EH (cell line): ENCODE measurements at places on chromosomes 4 and X.

GRCh38 chr4:57159866-57160265, 49.7 kb upstream of the IGFBP7 start:
- peak; percentile 71 for DNase-seq

- DNase-seq: no peak
Observed at GRCh38 chrX:32514986-32515385, 696.4 kb downstream of the DMD start.

DNA sequence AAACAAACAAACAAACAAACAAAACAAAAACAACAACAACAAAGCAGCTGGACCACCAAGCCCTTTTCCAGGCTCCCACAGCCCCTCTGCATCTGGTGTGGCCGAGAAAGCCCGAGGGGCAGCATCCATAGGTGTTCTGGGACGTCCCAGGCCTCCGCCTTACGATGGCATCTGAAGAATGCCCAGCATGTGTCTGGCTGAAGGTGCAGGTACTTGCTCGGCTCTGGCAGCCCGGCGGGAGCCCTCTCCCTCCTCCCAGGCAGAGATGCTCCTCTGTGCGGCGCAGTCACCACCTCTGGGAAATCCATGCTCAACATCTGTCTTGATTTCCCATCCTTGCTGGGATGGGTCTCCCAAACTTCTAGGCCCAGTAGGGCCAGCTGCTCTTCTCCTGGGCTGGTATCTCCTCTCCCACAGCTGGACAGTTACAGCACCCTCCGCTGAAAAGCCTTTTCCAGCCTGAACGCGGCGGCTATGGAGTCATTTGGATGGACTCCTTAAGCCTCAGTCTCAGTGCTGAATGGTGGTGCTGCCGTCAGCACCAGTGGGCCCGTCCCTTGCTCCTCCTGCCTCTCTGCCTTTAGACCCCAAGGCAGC, 4.3 kb downstream of the PSAPL1 start:
- DNase-seq: no peak

DNA sequence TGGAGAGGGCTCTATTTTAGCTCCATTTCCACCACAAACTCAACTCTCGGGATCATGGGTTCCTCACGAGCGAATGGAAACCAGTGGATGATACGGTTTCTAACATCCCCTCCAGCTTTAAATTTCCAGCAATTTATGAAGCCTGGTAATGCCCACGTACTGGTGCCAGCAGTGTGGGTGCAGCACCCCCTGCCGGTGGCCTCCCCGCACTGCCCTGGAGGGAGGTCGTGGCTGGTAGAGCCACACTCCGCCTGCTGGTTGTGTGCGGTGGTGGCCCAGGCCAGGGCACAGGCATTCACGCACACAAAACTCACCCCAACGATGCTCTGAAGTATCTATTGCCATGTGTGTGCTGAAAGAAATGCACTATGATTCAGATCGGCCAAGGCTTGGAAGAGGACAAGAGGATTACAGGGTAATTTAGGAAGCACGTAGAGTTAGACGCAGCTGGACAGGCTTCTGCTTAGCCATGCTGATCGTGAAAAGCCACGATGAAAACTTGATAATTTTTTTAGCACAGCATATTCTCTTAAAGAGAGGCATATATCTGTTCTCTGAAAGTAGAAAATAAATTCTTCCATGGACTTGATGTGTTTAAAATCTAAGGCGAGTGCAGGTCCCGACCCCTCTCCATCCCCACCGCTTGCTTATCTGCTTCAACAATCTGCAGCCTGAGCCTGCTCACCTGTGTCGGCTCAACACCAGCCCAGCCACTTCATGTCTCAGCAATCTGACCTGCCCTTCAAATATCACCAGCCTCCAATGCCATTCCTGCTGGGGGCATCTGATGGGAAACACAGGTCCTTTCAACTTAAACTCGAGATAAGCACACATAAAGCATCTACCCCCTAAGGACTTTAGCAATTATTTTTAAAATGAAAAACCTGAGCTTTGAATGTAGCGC, 59.1 kb downstream of the SCD5 start:
- peak; percentile 51 for DNase-seq

DNA sequence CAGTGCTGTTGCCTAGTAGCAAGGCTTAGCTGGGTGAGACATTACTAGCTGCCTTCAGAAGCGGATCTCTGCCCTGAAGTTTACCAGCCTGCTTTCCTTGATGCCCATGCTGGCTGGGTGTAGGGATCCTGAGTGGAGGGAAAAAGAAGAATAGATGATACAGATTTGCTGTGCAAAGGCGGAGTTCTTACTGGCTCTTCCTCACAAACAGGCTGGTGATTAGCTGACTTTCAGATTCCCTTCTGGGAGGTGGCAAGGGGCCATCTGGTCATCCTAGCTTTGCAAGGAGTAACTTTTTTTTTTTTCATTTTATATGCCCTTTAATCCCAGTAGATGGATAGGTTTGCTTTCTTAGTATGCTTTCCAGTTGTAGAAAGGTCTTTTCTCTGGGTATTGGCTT, 44.8 kb downstream of the SMARCA5 start:
- DNase-seq: no peak

DNA sequence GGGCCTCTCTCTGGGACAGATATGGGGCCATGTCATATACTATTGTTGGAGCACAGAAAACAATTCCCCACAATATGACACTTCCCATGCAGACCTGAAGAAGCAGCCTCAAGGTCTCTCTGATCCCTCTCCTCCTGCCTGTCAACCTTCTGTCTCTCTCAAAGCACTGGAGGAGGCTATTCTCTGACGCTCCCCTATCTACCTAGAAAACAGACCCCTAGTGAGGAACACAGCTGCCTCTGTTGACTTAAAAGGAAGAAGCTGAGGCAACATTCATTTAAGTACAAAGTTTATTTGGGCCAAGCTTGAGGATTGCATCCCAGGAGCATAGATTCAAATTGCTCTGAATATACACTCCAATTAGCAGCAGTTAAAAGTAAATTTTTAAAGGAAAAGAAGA, 39.3 kb upstream of the NSG1 start:
- DNase-seq: no peak

DNA sequence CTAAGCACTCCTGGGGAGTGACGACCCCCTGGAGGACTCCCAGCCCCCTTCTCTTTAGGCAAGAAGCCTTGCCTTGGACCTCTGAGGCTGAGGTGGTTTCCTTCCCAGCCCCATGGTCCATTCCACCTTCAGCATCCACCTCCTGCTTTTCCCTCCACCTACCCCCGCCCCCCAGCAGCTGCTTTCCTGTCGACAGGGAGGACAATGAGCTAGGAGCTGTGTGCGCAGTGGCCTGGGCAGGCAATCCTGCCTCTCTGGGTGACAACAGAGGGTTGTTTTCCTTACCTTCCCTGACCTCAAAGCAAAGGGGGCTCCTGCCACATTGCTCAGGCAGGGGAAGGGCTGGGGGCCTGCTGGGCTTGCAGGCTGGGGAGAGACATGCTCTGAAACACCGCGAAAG, 123.5 kb downstream of the BCOR start:
- no peak for DNase-seq

- no peak for DNase-seq
Observed at GRCh38 chr4:54737421-54737820, 79.7 kb downstream of the KIT start.

DNA sequence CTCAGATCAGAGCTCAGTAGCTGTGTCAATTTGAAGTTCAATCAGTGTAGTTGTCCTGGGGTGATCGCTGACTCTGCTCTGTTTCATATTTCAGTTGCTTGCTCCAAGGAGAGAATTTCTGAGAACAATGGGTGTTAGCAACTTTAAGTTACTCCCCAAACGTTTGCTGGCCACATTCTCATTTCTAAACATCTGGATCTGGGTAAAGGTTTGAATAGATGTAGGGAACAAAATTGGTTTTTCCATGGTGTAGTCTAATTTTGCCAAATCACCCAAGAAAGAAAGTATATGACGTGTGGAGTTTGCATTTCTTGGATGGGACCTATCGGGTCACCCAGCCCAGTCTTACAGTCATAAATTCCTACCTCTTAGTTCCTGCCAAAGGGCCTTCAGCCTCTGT, 103.7 kb downstream of the AKAP4 start:
- no peak for DNase-seq

GRCh38 chr4:71392109-71392508, 53.3 kb downstream of the SLC4A4 start:
- no peak for DNase-seq

DNA sequence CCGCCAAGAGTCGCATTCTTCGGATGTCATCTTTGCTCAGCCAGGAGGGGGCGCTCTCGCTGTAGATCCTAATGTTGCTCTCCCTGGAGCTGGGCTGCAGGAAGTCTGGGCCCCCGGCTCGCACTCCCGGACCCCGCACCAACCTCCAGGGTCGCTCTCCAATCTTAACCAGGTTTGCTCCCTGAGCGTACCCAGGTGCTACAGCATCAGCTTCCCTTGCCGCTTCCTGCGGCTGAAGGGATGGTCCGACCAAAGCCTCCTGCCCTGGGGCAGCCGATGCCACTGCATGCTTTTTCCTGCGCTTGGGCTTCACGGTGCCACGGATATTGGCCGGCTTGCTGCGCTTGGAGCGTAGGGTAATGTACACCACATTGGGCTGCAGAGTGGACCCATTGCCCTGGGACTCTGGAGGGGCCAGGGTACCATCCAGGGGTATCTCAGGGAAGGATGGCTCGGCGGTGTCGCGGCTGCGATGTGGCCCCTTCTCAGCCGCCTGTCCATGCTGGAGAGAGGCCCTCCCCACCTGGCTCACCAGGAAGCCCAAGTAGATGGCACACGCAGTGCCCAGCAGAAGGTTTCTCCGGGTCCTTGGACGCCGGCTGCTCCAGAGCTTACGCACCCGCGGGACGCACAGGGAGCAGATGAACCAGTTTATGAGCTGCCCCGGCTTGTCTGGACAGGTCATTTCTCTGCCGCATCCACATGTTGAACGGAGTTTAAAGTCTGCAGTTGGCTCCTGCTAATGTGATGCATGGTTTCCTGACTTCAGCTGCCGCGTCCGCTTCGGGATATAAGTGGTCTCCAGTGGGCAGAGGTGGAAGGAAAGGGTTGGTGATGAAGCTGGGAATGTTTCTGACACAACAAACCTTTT, 1.9 kb downstream of the GASK1B start:
- DNase-seq: no peak

DNA sequence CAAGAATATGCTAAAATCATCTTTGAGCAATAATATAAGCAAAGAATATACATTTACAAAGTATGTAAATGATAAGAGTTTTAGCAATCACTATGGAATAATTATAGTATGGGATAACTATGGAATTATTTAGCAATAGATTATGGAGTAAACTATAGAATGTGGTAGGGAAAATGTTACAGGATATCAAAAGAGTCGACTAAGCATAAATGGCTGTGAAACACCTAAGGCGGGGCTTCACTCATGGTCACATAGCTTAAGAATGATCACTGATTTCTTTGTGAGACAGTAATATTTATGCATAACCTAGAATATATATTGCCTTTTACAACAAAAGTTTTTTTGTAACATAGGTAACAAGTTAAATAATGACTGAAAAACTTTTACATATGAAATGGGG, 2049.7 kb downstream of the ARAP2 start:
- DNase-seq: no peak

DNA sequence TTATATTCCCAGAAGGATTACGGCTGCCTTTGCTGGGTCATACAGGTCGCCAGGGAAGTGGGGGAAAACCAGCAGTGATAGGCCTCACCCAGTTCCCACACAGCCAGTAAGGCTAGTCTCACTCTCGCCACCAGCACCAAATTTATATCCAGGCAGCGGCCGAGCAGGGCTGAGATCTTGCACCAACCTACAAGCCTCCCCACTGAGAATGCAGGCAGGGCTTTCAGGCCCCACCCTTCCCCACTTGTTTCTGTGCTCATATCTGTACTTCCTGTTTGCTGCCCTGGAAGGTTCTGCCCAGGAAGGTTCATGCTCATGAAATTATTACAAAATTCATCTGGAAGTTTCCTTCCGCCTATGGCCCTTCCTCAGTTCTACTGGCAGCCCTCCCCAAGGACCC, 179.7 kb downstream of the STIM2 start:
- DNase-seq: no peak

GRCh38 chrX:132809581-132809980, 148.8 kb downstream of the HS6ST2 start:
- DNase-seq: no peak

DNA sequence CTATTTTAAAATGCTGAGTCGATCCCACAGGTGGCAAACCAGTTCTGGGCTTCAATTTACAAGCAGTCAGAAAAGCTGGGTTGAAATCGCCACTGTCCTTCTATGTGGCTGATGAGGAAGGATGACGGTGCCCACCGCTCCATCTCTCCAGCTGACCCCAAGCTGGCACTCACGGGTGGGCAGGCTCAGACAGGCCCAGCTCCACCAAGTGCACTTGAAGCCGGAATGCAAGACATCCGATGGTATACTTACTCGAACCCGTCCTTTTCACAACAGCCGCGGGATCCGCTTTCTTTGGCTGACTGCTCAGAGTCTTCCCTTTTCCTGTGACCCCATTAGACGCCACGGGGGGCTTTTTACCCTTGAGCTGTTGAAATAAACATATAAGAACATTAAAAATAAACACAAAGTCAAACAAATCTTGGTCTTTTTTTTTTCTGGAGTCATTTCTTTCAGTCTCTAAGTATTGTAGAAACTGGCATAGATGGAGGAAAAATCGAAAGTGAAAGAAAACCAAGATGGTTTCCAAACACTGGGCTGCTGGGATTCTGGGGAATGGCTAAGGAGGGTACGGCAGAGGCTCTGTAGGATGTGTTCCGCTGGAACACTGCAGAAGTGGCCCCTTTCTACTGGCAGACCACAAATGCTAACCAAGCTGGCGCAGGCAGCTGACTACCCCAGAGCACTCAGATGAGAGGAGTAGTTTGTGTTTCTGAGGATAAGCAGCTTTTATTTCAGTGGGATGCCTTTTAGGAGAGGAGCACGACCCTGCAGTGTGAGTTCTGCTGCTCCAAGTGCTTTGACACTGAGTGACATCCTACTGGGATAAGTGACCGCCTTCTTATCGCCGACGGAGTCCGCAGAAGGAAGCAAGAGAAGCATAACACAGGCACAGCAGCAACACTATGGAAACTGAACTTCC, 160.9 kb downstream of the AFAP1 start:
- no peak for DNase-seq

- no peak for DNase-seq
Observed at GRCh38 chr4:157564771-157565170, 344.2 kb downstream of the GRIA2 start.

GRCh38 chr4:83178029-83178428, 63.5 kb upstream of the PLAC8 start:
- no peak for DNase-seq

GRCh38 chr4:106034220-106034619, 138.9 kb downstream of the NPNT start:
- peak; percentile 64 for DNase-seq

- DNase-seq: peak; percentile 30
Observed at GRCh38 chrX:154458116-154458953, at the start of gene PLXNA3. PLXNA3 (plus strand) TSS chrX:154458281; CDS start chrX:154460184, 1,903 bp downstream.
